ENCODE measurements at places on chromosomes 6 and 20.

- DNase-seq: no peak
Observed at GRCh38 chr20:14331646-14332045, 5.8 kb downstream of the FLRT3 start.

- DNase-seq: no peak
Observed at GRCh38 chr6:155274106-155274505, 10.3 kb downstream of the CLDN20 start.

- no peak for DNase-seq
Observed at GRCh38 chr6:33211136-33211535, 2.8 kb downstream of the RING1 start.

DNA sequence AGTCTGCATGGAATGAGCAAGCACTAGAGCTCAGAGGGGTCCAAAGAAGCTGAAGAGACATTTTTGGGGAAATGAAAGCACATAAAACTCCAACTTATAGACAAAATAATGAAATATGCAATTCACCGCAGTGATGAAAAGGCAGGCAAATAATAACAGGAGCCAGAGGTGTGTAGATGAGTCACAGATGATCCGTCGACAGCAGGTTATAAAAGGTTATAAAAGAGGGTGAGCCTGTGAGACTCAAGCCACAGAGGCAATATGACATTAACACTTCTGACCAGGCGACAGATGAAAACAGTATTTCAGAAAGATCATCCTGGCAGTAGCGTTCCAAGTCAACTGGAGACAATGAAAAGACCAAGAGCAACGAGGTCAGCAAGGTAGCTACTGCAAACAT lies 35.8 kb upstream of the ANKRD60 start:
- no peak for DNase-seq

GRCh38 chr6:25922301-25922700 lies 8.2 kb downstream of the SLC17A2 start:
- no peak for DNase-seq

All from tibial nerve (tissue), 4 donors.